ENCODE measurements at places on chromosomes 4 and X.

- DNase-seq: no peak
Measured at GRCh38 chr4:121216461-121216860, 52.3 kb upstream of the TNIP3 start.

GRCh38 chr4:186693159-186693815 is 30.4 kb downstream of the FAT1 start:
- no peak for DNase-seq

DNA sequence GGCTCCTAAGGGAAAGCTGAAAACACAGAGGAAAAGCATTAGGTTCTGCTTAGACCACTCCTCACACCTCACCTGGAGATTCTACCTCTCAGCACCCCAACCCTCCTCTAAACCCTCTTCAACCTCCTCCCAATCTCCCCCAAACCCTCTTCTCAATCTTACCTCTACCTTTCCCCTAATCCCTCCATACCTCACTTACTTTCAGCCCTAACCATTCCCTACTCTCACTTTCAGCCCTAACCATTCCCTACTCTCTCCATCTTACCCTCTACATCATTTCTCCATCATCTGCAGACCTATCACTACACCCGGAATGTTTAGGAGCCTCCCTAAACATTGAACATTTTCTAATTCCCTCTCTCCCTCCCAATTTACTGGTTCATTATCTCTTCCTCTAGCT is 3.5 kb downstream of the RTL3 start:
- DNase-seq: no peak

GRCh38 chrX:56278692-56279091 is 46.5 kb downstream of the KLF8 start:
- no peak for DNase-seq

- DNase-seq: no peak
Measured at GRCh38 chr4:8708401-8709021, 115.9 kb downstream of the CPZ start.

DNA sequence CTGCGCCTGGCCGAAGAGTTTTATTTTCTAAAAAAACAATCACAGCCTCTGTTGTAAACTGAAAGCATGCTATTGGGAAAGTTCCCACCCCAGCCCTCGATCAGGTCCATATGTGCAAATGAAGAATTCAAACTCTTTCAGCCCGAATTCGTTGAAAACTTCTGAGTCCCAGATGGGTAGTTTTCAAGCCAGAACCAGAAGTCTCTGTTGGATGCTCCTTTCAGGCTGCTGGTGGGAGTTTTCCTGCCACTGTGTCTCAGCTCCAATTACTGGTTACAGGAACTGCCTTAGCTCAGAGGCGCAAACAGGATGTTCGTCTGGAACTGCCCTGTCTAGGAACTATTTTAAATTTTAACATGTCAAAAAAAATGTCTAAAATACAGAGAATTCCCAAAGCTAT is 9.3 kb upstream of the ALG13 start:
- DNase-seq: no peak

DNA sequence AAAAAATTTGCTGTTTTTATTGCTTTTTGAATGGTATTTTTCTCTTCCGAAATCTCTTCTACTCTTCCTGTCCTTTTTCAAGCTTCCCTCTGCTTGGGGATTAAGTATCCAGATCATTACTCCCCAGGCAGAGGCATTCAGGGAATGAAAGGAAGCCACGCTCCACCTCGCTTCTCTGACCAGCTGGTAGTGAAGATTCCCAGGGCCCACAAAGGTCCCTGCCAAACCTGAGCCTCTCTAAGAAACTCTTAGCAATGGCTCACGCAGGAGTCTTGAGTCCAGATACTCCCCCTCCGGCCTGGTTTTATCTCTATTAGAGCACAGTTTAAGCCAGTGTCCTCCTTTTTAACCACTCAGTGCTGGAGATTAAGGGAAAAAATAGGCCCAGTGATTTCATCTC is 51.4 kb upstream of the SOD3 start:
- no peak for DNase-seq

GRCh38 chr4:154475820-154476219 is 15.8 kb downstream of the DCHS2 start:
- no peak for DNase-seq

- no peak for DNase-seq
Measured at GRCh38 chrX:30493348-30493747, 84.2 kb downstream of the TASL start.

DNA sequence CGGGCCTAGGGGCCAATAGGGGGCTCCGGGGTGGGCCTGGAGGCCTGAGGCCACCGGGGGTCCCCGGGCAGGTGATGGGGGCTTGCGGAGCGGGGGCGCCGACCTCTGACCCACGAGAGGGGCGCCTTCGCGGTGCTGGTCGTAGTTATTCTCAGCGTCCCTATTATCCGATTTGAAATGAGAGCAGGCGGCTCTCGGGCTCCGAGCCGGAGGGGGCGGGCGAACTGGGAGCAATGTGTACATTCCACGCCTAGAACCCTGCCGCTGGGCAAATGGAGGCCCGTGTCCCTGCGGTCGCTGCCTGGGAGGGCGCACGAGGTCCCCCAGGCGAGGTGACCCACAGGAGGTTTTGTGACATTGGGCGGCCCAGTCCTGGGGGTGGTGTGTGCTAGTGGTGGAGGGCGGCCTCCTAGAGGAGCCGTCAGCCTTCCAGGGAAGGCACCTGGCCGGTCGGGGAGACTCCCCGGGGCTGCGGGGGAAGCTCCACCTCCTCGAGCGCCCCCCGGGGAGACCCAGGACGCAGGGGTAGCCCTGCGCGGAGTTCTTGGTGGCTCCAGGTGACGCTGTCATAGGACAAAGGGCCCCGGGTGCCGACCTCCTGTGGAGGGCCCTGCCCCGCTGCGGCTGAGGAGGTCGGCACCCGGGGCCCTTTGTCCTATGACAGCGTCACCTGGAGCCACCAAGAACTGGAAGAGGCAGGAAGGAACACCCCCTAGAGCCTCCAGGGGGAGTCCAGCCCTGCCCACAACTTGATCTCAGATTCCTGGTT is 102.6 kb upstream of the PRKX start:
- DNase-seq: peak; percentile 44

DNA sequence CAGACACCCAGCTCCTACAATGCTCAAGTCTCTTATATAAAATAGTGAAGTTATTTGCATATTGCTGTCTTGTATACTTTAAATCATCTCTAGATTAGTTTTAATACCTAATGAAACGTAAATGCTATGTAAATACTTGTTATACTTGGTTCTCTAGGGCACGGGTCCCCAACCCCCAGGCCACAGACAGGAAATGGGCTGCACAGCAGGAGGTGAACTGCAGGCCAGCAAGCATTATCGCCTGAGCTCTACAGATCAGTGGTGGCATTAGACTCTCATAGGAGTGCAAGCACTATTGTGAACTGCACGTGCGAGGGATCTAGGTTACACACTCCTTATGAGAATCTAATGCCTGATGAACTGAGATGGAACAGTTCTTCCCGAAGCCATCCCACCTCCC is 395.9 kb upstream of the EMCN start:
- no peak for DNase-seq

GRCh38 chr4:113052379-113052951 is 3.0 kb downstream of the ANK2 start:
- DNase-seq: no peak

- no peak for DNase-seq
Measured at GRCh38 chrX:39309018-39309635, 507.9 kb downstream of the MID1IP1 start.

- DNase-seq: no peak
Measured at GRCh38 chr4:119517361-119518229, 111.0 kb downstream of the PDE5A start.

- DNase-seq: no peak
Measured at GRCh38 chr4:138405466-138405891, 163.3 kb upstream of the SLC7A11 start.

GRCh38 chr4:48268956-48269860 is at the start of gene TEC:
Gene TEC, minus strand, starts transcription at chr4:48269838. Its CDS starts 41,224 bp downstream, at chr4:48228614.
- peak; percentile 25 for DNase-seq

DNA sequence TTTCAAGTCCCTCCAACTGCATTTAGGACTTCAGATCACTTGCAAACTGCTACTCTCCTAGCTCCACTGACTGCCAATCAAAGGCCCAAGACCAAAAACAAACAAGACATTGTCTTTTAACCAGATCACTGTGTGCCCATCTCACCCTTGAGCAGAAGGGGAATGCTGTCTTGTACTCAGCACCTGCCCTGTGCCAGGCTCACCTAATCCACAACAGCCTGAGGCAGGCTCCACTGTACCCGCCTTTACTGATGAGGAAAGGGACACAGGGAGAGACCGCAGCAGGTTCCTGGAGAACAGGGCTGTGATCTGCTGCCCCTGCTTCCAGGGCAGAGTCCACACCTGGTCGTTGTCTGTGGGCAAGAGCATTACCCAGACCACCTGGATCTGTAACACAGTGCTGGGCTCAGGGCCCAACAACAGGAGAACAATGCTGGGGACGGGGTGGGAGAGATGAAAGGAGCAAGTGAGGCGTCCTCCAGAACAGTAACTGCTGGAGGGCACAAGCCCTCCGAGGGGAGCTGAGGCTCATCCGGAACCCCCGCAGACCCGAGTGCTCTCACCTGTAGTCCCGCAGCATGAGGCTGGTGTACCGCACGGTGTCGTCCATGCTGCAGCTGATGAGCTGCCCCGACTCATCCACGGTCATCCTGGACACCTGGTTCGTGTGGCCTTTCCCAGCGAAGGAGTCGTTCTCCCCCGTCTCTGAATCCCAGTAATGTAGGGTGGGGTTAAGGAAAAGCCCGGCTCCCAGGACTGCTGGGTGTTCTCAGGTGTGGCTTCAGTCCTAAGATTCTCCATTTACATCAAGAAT is 33.9 kb downstream of the WDR1 start:
- no peak for DNase-seq

- DNase-seq: no peak
Measured at GRCh38 chrX:22952010-22952409, 47.8 kb upstream of the DDX53 start.

- no peak for DNase-seq
Measured at GRCh38 chr4:155271557-155271956, 63.1 kb downstream of the NPY2R start.

DNA sequence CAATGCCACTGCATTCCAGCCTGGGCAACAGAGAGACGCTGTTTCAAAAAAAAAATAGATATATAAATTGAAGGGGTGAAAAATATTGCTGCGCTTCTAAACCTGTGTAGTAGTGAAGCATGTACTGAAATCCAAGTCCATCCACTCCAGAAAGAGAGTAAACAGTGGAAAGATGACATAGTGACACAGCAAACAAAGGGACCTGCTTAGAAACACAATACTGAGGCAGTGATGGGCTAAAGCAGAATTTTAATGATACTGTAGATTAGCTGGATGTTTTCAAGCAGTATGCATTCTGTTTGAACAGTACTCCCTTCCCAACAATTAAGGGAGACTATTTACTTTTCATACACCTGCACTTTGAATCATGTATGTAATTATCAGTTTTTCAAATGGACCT is 42.5 kb downstream of the TFDP3 start:
- DNase-seq: peak; percentile 51

DNA sequence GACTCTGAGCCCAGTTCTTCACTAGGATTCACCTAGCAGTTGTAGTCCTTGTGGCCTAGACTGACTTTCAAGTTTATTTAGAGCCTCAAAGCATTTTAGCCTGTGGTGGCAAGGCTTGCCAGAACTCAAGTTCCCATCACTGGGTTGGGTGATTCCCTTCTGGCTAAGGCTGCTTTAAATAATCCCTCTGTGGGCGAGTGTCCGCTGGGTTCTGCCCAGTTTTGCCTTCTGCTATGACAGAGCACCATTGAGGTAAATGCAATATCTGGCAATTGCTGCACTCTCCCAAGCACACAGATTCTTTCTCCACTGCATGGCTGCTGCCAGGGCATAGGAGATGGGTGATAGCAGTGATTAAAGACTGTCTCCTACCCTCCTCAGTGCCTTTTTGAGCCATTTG is 90.8 kb upstream of the RLIM start:
- no peak for DNase-seq

DNA sequence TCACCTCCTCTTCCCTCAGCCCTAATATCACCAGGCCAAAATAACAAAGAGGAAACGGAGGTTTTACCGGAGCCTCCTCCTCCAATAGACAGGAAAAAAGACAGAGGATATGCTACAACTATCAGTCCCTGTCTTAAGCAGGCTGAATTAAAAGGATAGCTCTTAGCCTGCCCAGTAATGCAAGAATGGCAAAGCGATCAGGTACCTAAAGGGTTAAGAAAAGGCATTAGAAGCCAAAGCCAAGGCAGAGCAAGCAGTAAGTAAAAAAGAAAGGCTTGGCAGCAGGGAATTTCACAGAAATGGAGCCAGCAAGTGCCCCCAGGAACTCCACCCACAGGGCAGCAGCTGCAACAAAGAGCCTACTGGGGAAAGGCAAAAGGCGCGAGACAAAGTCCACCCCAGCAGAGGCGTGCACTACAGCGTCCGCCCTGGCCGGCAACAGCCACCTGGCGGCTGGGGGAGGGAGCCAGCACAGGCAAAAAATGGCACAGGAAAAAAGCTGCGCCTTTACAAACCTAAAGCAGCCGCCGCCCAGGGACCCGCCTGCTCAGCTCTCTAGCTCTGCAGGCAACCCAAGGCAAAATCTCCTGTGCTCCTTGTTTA is 220.6 kb upstream of the ZC4H2 start:
- no peak for DNase-seq

DNA sequence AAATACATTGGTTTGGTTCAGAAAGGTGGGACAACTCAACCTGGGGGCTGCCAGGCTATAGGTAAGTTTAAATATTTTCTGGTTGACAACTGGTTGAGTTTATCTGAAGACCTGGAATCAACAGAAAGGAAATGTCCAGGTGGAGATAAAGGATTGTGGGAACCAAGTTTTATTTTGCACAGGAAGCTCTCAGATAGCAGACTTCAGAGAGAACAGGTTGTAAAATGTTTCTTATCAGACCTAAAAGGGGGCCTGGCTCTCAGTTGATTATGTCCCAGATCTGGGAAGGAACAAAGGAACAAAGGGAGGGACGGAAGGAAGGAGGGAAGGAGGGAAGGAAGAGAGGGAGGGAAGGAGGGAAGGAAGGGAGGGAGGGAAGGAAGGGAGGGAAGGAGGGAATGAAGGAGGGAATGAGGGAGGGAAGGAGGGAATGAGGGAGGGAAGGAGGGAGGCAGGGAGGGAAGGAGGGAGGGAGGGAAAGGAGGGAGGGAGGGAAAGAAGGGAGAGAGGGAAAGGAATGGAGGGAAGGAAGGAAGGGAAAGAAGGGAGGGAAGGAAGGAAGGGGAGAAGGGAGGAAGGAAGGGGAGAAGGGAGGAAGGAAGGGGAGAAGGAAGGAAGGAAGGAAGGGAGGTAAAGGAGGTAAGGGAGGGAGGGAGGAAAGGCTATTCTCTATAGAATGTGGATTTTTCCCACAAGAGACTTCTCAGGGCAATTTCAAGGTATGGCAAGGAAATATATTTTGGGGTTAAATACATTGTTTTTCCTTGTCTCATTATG is 186.7 kb downstream of the DHRSX start:
- DNase-seq: no peak

DNA sequence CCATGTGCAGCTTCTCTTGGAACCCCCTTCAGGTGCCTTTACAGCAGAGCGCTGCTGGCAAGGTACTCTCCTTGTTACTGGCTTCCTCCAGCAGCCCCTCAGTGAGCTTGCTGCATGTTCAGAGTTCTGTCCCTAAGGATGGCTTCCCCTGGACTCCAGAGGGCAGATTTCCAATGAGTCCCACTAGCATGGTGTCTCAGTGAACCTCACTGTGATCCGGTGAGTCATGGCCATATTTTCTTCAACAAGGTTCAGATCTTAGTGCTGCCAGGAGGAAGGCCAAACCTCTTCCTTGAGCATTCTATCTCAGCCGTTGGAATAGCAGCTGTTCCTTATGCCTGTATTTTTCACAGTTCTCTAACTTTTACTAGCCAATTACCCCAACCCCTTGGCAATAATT is 98.8 kb downstream of the CASK start:
- no peak for DNase-seq
